ENCODE measurements at places on chromosomes 16 and 17.
A peak's percentile ranks its signal among the peaks of the same experiment; 100 is the strongest.

DNA sequence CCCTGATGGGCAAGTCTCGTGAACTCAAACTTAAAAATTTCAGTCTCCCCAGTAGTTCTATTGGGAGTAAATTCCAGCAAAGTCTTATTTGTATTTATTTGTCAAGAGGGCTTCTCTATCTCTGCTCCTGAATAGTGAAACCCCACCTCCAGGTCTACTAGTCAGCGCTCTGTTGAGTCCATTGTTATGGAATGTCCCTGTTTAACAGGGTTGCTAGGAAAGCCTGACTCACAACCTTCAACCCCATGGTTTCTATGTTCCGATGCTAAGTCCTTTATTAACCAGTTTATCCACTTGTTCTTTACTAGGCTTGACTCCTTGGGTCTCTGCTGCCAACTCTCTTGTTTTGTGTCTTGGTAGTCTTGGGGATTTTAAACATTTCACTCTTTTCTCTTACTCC is 250.7 kb upstream of the MYOCD start:
- DNase-seq: no peak

- no peak for DNase-seq
These were observed 33.3 kb downstream of the CDRT15 start for GRCh38 chr17:14203388-14203787.

- DNase-seq: peak; percentile 34
These were observed 7.5 kb upstream of the ARMC5 start for GRCh38 chr16:31451681-31452351.

GRCh38 chr17:2084766-2085647 is 30.1 kb downstream of the HIC1 start:
- DNase-seq: peak; percentile 81

GRCh38 chr17:62064029-62064790 is 868 bp downstream of the MED13 start:
- DNase-seq: no peak

- no peak for DNase-seq
These were observed 8.7 kb upstream of the EMP2 start for GRCh38 chr16:10589109-10589508.

- no peak for DNase-seq
These were observed 16.6 kb upstream of the CCL8 start for GRCh38 chr17:34302636-34303035.

DNA sequence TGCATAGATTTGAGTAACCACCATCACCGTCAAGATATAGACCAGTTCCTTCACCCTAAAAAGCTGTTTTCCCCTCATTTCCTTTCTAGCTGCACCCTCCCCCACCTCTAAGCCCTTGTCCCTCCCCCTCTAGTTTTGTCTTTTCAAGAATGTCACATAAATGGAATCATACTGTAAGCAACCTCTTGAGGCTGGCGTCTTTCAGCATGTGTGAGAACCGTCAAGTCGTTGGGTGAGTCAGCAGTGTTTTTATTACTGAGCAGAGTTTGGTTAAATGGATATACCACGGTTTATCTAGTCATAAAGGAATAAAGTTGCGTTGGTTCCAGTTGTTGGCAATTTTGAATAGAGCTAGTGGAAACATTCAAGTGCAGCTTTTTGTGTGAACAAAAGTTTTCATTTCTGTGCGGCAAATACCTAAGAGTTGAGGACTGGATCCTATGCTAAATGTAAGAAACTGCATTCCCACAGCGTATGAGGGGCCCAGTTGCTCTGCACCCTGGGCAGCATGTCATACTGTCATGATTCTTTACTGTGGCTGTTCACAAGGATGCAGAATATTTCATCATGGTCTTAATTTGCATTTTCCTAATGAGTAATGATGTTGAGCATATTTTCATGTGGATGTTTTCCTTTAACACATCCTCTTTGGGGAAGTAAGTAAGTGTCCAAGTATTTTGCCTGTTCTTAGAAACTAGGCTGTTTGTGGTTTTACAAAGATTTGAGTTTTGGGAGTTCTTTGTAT is 264.3 kb downstream of the CPPED1 start:
- no peak for DNase-seq

- DNase-seq: no peak
These were observed 24.2 kb upstream of the ABCA3 start for GRCh38 chr16:2364638-2365210.

GRCh38 chr16:50474138-50474537 is 74.1 kb upstream of the NKD1 start:
- DNase-seq: no peak

DNA sequence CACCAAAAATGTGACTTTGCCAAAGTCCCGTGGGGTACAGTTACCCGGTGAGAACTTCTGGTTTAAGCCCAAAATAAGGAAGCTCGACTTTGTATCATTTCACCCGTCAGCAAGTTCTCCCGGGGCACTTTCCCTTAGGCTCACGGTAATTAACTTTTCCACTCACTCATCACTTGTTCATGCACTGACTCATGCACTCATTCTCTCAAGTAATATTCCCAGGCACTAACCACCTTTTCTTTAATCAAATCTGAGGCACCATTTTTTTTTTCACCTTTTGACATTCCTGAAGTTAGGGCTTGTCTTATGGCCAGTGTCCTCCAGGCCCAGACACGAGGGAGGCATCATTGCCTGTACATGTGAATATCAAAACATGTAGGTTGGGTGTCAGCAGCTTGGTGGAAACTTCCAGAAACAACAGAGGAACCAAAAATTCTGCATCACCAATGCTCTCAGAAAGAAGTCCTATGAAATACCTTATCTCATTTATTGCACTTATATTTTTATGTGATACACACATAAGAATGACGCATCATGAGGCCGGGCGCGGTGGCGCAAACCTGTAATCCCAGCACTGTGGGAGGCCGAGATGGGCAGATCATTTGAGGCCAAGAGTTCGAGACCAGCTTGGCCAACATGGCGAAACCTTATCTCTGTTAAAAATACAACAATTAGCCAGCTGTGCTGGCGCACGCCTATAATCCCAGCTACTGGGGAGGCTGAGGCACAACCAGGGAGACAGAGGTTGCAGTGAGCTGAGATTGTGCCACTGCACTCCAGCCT is 36.1 kb upstream of the ATP2C2 start:
- no peak for DNase-seq

GRCh38 chr16:20181416-20181815 is 107.7 kb upstream of the GPR139 start:
- no peak for DNase-seq

DNA sequence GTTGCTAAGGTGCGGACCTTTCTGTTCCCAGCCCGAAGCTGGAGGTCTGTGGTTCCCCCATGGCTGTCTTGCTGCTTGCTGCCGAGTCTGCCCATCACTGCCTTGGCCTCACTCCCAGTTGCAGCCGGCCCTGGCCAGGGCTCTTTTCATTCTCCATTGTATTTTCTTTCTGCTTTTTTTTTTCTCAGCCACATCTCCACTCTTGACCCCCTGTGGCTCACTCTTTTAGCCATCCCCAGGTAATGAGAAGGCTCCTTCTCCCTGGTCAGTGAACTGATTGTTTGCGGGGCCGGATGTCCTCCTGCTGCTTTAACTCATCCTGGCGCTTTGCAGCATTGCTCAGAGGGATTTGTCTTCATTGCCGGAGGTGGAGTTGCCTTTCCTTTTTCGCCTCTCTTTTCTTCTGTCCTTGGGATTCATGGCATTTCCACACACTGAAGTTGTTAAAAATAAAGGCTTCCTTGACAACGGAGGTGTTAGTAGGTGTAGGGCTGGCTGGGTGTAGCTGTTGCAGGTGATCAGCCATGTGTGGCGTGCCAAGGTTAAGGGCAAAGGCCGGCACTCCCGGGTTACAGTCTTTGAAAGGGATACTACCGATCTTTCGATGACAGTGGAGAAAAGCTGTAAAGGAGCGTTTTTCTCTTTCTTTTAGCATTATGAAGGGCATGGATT is 34.1 kb downstream of the MAP2K6 start:
- no peak for DNase-seq

GRCh38 chr17:652314-652713 is 62.3 kb downstream of the VPS53 start:
- DNase-seq: peak; percentile 91

- DNase-seq: no peak
These were observed 3.6 kb upstream of the STAC2 start for GRCh38 chr17:39229274-39229913.

- no peak for DNase-seq
These were observed 28.7 kb downstream of the CALB2 start for GRCh38 chr16:71387045-71387871.

DNA sequence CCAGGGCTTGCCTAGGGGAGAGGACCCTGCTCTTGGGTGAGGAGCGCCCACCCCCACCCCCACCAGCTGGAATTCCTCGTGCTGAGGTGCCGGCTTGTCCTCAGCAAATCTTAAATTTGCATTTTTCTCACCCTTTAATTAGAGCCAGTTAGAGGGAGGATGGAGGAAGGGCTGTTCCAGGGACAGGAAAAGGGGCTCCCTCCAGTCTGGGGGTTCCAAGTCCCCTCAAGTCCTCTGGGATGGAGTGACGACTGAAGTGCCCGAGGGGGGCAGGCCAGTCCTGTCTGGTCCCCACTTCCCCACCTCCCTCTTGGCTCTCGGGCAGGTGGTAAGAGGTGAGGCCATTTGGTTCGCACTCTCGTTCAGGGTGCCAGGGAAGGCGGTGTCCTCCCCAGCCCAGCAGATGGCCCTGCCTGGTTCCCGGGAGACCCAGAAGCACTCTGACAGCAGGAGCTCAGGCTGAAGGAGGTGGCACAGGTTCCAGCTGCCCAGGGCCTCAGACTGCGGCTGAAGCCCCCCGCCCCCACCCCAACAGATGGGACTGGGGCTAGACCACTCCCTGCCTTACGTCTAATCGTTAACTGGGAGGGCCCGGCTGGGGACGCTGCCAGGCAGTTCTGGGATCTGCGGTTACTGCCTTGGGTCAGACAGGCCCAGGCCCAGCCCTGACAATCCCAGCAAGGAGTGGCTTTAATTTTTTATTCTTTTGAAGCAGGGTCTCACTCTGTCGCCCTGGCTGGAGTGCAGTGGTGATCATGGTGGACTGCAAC is 2.2 kb downstream of the RAB26 start:
- no peak for DNase-seq

- no peak for DNase-seq
These were observed 28.1 kb upstream of the SIAH1 start for GRCh38 chr16:48413272-48413671.

- DNase-seq: no peak
These were observed 180.9 kb downstream of the HS3ST3A1 start for GRCh38 chr17:13420878-13421277.

- peak; percentile 40 for DNase-seq
These were observed 7.1 kb upstream of the FTSJ3 start for GRCh38 chr17:63834431-63835166.

GRCh38 chr17:8326511-8327302 is 12.9 kb upstream of the ODF4 start:
- DNase-seq: no peak

- no peak for DNase-seq
These were observed 123.6 kb downstream of the CDYL2 start for GRCh38 chr16:80680839-80681238.

DNA sequence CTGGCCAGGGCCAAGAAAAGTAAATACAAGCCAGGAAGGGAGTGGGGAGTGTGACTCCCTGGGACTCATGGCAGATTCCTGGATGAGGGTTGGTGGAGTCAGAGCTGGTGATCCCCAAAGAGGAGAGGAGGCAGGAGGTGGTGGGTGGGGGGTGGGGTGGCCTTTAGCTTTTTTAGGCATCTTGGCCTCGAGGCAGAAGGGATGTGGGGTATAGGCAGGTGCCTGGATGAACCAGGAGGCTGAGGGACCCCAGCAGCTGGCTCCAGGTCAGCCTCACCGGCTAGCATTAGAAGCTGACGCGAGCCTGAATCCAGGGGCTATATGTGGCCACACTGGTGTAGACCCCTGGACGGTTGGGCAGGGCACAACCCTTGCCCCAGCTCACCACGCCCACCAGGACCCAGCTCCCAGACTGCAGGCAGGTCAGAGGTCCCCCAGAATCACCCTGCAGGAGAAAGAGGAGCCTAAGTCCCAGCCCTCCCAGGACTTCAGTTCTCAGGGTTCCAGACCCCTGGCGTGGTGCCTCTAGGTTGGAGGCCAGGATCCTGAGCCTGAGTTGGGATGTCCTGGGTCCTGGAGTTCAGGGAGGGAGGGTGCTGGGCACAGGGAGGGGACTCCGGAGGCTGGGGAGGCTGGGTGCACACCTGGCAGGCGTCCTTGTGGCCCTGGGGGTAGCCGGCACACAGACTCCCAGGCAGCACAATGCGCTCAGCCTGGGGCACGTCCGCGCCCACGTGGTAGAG is 2.8 kb downstream of the PRSS33 start:
- DNase-seq: no peak

DNA sequence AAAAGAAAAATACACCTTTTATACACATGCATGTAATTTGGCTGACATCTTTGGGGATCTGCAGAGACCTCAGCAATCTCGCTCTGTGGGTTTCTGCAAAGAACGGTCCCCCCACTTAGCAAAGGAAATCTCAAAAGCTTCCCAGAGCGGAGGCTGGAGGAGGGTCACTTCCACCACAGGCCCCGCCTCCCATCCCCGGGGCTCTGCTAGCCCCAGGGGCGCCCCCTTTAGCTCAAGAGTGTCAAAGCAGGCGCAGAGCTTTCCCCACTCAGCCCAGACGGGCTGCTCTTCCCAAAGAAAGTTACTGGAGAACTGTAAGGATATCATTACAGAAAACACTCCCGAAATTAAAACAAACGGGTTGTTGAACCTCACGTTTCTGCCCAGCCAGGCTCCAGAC is 11.4 kb downstream of the SLC13A5 start:
- DNase-seq: peak; percentile 58

GRCh38 chr16:48965386-48965785 is 316.3 kb downstream of the CBLN1 start:
- no peak for DNase-seq

DNA sequence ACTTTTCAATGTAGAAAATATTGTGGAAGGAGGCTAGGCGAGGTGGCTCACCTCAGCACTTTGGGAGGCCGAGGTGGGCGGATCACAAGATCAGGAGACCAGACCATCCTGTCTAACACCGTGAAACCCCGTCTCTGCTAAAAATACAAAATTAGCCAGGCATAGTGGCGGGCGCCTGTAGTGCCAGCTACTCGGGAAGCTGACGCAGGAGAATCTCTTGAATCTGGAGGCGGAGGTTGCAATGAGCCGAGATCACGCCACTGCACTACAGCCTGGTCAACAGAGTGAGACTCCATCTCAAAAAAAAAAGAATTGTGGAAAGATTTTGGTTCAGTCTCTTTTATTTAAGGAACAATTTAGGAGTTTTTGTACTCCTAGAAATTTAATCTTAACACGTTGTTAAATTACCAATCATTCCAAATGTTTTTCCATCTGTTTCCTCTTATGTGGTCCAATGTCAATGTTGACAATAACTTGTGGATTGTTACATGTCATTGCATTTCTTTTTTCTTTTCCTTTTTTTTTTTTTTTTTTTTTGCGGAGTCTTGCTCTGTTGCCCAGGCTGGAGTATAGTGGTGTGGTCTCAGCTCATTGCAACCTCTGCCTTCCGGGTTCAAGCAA is 124.6 kb upstream of the HAS3 start:
- DNase-seq: no peak
